ENCODE measurements at places on chromosomes 4 and X. TPM values are rescaled to one million over a fixed set of nuclear protein-coding genes. Genes with fewer than 3 reads are reported as not detected.

Gene TREX2
- total RNA-seq, result 1.7 TPM

Gene GUCY1B1
- total RNA-seq, result 0.28 TPM

Gene EVC2
- 2.5 TPM for total RNA-seq

Gene SNX12
- 81.0 TPM for total RNA-seq

Gene GLRA3
- total RNA-seq, result not detected

Gene IGFBP7
- 196 TPM for total RNA-seq

Gene NUP62CL
- total RNA-seq, result 20.0 TPM

Gene TEX13D
- not detected for total RNA-seq

Gene DNAAF6
- not detected for total RNA-seq

Gene RWDD4
- total RNA-seq, result 17.9 TPM

Gene NUDT6
- 6.7 TPM for total RNA-seq

Gene TNMD
- total RNA-seq, result not detected

Gene VGLL1
- total RNA-seq, result not detected

Gene ARMCX2
- not detected for total RNA-seq

Gene SLITRK4
- total RNA-seq, result not detected
